ENCODE measurements at places on chromosomes 16 and 17.
A peak's percentile ranks its signal among the peaks of the same experiment; 100 is the strongest.

DNA sequence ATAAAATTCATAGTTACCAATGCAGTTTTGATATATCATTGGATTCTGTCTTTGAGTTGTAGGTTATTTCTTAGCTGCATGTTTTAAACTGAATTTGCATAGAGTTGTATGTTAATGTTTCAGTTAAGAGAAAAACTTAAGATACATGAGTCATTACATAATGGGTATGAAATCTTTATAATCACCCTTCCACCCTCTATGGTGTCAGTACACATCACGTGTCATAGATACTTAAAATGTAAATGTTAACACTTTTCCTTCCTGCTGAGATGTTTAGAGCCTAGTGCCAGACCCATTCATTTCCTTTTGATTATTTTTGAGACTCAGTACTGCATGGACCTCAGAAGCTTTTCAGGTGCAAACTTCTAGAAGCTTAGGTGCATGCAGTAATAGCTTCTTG lies 20.5 kb downstream of the ZNF207 start:
- no peak for DNase-seq

DNA sequence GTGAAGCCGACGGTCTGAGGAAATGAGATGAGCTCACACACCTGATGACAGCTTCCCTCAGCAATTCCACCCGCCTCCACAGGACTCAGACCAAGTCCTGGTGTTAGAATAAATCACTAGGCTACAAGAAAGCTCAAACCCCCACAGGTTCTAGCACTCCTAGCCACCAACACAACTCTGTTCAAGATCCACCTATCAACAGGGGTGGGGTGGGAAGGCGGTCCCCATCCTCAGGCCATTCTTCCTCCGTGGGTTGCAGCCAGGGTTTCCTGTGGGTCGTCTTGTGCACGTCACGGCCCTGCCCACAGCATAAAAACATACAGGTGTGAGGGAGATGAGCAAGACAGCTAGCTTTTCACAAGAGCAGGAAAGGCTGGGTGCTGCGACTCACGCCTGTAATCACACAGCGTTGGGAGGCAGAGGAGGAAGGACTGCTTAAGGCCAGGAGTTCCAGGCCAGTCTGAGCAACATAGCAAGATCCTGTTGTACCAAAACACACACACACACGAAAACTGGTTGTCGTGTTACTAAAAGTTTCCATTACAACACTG lies 81.1 kb downstream of the ANKRD11 start:
- DNase-seq, result no peak

- DNase-seq, result no peak
Measured at GRCh38 chr17:9367156-9367555, 208.5 kb downstream of the STX8 start.

DNA sequence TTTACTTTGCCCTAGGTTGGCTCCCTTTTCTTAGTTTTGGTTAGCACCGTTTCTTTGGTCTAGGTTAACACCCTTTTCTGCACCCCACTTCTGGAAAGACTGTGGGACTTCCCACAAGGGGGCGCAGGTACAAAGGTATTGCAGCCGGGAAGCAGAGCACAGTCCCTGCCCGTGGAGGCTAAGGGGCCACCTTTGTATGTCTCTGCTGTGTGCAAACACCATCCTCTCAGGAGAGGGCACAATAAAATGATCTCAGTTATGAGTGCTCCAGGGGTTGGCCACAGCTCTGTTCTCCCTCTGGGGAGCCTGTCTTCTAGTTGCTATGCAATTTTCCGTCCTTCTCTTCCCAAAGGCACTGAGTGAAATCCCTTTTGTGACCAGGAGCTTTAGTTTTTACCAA lies 28.4 kb upstream of the TMC5 start:
- peak; percentile 63 for DNase-seq

DNA sequence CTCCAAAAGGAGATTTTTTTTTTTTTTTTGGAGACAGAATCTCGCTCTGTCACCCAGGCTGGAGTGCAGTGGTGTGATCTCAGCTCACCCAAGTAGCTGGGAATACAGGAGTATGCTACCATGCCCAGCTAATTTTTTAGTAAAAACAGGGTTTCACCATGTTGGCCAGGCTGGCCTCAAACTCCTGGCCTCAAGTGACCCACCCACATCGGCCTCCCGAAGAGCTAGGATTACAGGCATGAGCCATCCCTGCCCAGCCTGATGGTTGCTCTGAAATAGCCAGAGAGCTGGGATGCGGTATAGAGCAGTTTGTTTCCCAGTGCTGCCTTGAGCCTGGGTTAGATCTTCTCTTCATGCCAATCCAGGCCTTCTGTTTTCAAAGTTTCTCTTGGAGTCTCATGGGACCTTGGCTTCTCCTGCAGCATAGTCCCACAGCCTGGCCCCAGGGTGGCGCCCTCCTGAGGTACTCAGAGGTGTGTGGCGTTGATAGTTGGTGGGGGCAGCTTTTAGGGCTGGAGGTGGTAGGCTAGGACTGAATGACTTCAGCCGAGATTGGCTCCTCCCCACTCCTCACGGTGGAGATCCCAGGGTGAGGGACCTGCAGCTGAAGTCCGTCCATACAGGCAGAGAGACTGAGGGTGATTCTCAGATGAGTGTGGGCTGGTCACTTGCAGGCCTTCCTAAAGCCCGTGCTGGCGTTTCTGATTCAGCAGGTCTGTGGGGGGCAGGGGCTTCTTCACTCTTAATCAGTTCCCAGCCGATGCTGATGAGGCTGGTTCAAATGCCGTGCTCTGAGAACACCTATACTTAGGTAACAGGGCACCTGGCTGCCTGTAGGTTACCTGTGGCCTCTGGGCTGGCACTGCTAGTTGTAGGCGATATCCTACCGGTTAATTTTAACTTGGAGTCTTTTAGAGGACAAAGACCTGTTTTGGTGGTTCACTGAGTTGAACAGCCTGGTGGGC lies 52.0 kb downstream of the TNFRSF13B start:
- DNase-seq, result no peak

- no peak for DNase-seq
Measured at GRCh38 chr16:89119166-89119621, 25.5 kb downstream of the ACSF3 start.

- no peak for DNase-seq
Measured at GRCh38 chr17:58308985-58309917, 19.3 kb downstream of the TSPOAP1 start.

DNA sequence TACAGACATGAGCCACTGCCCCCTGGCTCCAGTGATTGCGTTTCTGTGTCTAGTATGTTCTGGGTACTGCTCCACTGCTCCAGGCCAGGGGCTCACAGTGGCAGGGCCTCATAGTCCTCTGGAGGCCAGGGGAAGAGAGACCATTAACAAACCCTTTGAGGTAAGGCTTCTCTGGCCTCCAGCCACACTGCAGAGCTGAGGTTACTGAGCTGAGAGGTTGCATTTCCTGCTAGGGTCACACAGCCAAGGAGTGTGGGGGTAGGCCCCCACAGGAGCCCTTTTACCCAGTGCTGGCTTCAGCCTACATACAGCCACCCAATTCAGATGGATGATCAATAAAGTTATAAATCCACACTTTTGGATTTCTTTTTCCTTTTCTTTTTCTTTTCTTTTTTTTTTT lies 50.4 kb upstream of the DLX4 start:
- DNase-seq, result no peak

- DNase-seq, result no peak
Measured at GRCh38 chr16:3773663-3774062, 56.3 kb upstream of the TRAP1 start.

DNA sequence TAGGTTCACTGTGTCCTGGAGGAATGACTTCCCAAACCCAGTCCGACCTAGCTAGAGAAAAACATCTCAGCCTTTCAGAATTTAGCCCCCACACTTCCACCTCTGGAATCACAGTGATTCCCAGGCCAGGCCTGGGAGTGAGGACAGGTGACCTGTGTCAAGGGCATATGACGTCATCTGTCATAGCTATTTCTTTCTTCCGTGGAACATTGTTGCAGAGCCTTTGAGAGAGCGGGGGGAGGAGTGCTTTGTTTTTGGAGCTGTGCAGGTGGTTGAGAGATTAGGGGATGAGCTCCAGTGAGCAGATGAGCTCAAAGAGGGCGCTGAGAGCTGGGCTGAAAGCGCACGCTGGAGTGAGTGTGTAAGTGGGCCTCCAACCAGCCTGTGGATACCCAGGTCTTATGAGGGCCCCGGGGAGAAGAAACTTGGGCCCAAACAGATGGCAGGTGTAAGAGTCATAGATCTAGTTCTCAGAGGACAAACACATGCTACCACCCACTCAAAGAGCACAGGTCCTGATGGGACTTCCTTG lies 344.8 kb downstream of the SNX29 start:
- DNase-seq, result no peak

GRCh38 chr16:85984947-85985451 lies 86.0 kb downstream of the IRF8 start:
- DNase-seq, result no peak

DNA sequence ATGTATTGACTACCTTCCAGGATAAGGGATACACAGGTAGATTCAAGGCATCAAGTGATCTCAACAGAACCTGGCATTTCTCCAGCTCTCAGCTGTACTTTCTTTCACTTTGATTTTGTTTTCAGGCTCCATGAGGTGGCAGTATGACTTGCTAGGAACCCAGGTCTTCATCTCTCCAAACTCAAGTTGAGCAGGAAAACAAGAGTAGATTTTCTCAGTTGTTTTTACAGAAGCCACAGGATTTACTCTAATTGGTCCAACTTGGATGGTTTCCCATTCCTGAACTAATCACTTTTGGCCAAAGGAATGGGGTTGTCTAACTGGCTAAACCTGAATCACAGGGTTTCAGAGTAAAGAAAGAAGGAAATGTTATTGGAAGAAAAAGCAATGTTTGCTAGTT lies 146.6 kb downstream of the TRIM37 start:
- peak; percentile 41 for DNase-seq

- no peak for DNase-seq
Measured at GRCh38 chr17:4490637-4491061, 8.0 kb upstream of the SPNS2 start.

- no peak for DNase-seq
Measured at GRCh38 chr16:78576941-78577340, 477.5 kb downstream of the WWOX start.

DNA sequence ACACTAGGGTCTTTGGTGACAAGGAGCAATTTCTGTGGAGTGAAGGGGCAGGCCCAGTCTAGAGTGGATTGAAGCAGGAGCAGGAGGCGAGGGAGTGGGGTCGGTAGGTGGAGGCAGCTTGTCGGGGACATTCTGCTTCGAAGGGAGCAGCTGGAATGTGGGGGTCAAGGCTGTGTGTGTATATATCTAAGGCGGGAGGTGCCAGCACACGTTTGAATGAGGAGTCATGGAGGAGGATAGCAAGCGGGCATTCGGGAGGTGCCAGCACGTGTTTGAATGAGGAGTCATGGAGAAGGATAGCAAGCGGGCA lies 17.7 kb downstream of the NT5M start:
- DNase-seq, result no peak

DNA sequence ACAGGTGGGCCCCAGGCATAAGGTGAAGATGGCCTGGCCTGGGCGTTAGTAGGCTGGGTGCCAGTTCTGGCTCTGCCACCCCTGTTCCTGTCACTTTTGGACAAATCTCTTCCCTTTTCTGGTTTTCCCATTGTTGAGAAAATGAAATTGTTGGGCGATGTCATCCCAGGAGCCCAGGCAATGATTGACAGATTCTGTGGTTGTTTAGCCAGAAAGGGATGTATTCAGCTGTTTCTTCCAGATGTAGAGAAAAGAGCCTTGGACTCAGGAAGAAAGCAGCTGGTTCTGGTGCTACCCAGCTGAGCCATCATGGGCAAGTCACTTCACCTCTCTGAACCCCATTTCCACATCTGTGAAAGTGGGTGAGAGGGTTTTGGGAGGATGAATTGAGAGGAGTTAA lies 60.1 kb upstream of the MRTFB start:
- DNase-seq, result no peak

DNA sequence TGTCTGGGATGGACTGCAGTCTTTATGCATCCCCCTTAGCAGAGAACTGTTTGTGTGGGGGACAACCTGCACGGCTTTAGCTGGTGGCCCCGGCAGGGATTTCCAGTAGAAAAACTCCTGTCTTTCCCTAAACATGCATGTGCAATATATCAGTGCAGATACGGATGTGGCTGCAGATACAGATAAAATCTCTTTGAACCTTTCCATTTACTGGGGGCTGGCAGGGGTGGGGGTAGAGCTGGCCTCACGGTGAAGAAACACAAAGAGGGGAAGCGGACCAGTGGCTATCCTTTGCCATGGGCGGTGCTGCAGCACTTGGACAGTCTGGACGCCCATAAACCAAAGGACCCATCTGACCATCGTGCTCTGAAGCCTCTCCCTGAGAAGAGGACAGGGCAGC lies 201.3 kb downstream of the ZFHX3 start:
- no peak for DNase-seq

- no peak for DNase-seq
Measured at GRCh38 chr16:7331997-7332396, 648 bp upstream of the RBFOX1 start.

- no peak for DNase-seq
Measured at GRCh38 chr16:26667307-26667706, 399.4 kb upstream of the C16orf82 start.

GRCh38 chr16:64225696-64226095 lies 896.2 kb downstream of the CDH11 start:
- no peak for DNase-seq

- DNase-seq, result no peak
Measured at GRCh38 chr17:34403006-34403405, 40.0 kb upstream of the CCL1 start.

GRCh38 chr17:40363111-40363827 lies 1.3 kb downstream of the GJD3 start:
- peak; percentile 32 for DNase-seq

GRCh38 chr16:78916928-78917545 lies 683.5 kb downstream of the MAF start:
- DNase-seq, result no peak

DNA sequence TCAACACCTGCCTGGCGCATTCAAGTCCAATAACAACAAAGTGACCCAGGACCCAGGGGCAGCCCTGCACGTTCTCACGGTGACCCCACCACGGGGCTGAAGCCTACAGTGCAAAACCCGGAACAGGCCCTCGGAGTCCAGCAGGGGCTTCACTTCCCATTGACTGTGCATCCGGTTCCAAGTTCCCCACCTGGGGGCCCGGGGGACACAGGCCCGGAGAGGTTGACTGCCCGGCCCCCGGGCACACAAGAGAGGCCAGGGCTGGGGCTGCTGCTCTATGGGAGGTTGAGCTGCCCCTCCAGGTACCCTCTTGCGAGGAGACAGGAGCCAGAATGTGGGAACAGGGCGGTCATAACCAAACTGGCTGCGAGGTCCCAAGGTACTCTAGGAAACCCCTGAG lies 31.3 kb downstream of the ENGASE start:
- DNase-seq, result no peak

DNA sequence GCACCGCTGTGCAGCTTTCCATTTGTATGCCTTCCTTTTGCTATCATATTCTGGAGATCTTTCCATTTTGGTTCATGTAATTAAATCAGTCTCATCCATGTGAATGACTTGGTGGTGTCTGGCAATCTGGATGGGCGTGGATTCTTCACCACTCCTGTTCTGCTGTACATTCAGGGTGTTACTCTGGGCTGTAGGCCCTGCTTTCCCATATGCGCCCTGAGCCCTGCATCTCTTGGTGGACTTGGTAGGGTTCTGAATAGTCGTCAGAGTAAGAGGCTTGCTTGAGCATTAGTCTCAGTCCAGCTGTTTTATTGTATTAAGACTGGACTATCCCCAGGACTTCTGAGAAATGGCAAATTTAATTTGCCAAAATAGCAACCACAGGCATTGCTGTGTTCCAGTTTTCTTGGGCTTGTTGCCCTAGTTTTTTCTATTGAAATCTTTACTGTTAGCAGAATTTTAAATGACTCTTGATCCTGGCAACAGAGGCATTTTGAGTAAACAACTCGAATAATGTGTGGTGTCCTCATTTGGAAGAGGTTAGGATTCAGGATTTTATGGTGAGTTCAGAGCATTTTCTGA lies 14.9 kb downstream of the BANP start:
- no peak for DNase-seq

Data from SW480 (cell line).